ENCODE measurements at places on chromosomes 5 and 9. TPM values are rescaled to one million over a fixed set of nuclear protein-coding genes. Genes with fewer than 3 reads are reported as not detected.

DNA sequence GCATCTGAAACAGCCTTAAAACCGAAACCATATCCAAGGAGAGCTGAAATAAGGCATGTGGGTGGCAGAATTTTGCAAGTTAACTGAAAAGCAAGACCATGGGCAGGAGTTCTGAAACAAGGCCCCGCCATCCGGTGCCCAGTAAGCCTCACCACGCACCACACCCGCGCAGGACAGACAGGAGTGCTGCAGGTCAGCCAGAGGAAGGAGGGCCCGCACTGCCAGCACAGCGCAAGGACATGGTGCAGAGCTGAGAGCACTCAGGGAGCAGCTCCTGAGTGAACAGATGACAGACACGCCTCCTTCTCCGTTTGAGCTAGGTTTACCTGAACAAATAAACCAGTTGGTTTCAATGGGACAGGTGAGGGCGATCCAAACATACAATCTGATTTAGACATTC lies 16.5 kb upstream of the ISCA1 start:
- no peak for DNase-seq

- no peak for DNase-seq
Observed at GRCh38 chr5:135135530-135136226, 101.7 kb upstream of the PITX1 start.

DNA sequence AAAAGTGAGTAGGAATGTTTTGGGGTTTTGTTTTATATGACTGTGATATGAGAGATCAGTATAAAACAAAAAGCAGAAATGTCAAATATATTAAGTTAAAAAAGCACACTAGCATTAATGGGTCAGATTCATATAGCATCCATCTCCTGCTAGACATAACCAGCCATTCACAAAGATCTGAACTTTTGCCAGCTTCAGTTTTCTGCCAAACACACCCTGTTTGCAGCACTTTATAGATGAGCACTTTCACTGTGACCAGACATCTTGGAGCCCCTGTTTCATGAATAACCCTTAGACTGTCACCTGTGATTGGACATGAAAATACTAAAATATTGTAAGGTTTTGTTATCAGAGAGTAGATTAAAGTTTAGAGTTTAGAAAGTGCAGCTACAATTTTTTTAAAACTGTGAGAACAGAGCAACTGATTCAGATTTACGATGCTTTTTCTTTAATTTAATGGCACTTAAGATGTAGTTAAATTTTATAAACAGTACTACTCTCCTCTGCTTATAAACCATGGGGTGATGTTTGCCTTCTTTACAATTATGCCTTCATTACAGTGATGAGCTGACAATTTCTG lies 142.6 kb downstream of the KCTD16 start:
- DNase-seq: no peak

DNA sequence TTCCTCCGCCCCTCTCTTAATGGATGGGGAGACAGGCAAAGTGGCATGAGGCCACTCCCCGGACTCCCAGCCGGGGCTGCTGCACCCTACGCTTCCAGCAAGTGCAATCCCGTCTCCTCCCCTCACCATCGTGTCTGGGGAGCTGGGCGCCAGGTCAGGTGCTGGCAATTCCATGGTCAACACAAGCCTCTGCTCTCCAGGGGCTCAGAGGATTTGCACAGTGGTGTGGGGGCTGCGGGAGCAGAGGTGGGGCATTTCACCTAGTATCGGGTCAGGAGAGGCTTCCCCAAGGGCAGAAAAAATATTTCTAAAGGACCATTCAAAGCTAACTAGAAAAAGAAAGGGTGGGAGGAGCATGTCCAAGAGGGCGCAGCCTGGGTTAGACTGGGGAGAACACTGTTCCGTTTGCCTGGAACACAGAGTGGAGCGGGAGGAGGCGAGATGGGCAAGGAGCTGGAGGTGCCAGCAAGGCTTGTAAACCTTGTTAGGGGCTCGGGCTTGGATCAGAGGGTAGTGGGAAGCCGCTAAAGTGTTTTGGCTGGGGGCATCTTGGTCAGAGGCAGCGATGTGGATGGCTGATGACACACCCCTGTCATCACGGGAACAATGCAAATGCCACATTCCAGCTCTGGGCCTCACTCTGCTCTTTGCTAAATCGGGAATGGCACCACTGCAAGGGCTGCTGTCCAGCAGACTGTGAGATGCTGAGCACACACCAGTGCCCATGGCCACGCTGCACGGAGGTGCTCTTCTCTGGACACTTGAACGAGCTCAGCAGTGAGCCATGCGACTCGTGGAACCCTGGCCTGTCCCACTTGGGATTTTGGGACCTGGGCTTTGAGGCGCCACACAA lies 191.7 kb downstream of the CDK5RAP2 start:
- DNase-seq: no peak

DNA sequence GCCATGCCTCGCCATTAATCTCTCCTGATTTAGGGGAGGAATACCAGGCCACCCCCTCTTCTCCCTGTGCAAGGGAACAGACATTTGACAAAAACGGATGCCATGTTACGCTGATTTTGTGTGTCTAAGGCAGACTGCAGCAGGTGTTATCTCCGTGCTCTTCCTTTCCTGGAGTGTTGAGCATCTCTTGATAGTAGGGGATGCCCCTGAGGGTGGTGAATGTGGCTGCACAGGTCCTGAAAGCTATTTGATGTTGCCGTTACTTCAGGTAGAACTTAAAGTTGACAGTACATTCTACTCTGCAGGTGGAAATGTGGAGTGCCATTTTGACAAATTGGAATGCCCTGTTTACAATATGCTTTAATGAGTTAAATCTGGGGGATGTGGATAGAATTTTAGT lies 21.5 kb downstream of the TENT4A start:
- DNase-seq: no peak

GRCh38 chr5:137708796-137709559 lies 26.9 kb downstream of the KLHL3 start:
- DNase-seq: no peak

GRCh38 chr5:111530298-111530740 lies 18.0 kb upstream of the STARD4 start:
- DNase-seq: peak; percentile 84

DNA sequence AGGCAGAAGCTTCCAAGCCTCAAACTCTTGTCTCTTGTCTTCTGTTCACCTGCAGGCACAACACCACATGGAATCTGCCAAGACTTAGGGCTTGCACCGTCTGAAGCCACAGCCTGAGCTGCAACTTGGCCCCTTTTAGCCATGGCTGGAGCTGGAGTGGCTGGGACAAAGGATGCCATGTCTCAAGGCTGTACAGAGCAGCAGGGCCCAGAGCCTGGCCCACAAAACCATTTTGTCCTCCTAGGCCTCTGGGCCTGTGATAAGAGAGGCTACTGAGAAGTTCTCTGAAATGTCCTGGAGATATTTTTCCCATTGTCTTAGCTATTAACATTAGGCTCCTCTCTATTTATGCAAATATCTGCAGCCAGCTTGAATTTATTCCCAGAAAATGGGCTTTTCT lies 330.8 kb downstream of the DTWD2 start:
- DNase-seq: no peak

GRCh38 chr5:17663182-17663581 lies 28.9 kb downstream of the TAF11L14 start:
- DNase-seq: no peak

Gene KIF27
- total RNA-seq: 3.4 TPM

Gene PCDHB5
- total RNA-seq: 1.6 TPM

Gene CBY3
- total RNA-seq: not detected

Gene TXNDC8
- total RNA-seq: not detected

Gene ACOT12
- not detected for total RNA-seq

Gene ADGRD2
- not detected for total RNA-seq
